ENCODE measurements at places on chromosomes 1 and 21. TPM values are rescaled to one million over a fixed set of nuclear protein-coding genes. Genes with fewer than 3 reads are reported as not detected.
A peak's percentile ranks its signal among the peaks of the same experiment; 100 is the strongest.

GRCh38 chr21:37618081-37618480 lies 251.5 kb downstream of the DYRK1A start:
- no peak for DNase-seq

DNA sequence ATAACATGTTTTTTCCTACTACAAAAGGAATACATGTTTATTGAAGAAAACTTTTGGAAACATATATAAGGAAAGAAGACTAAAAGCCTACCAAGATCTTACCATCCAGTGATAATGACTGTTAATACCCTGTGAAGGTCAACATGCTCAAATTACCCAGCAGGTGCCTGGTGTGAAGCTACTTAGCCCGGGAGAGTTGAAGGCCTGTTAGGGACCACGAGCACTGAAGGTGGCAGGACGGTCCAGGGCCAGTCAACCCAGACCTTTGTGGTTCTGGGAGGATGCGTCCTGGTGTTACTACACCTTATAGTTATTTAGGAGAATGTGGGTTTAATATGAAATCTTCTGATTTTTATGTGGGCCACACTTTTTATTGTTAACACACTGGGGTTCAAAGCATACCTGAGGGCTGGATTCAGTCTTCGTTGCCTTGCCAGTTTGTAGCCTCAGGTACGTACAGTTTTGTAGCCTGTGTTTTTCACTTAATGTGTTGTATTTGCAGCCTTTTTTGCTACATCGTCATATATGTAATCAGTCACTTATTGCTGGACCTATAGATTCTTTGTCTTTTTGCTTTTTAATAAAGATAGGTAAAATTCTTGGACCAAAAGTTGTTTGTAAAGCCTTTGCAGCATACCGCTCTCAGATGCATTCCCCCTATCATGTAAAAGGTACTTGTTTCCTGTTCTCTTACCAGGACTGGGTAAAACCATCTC lies 9.8 kb downstream of the ITSN1 start:
- DNase-seq, result no peak

GRCh38 chr1:167748906-167749305 lies 27.1 kb downstream of the MPZL1 start:
- no peak for DNase-seq

DNA sequence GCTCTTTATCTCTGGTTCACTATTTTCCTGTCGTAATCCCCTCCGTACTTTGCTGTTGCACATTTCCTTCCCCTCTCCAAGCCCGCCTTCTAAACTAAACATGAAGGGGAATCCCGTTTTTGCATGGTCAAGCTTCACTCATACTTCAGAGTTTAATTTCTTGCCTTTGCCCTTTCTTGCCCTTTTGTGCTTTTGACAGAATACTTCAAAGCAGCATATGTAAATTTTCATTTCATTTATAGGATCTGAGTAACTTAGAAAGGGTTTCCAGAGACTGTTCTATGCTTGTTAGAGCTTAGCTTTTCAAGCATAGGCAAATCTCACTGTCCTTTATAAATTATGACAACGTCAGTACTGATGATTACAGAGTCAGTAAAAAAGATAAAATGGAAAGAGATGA lies 27.7 kb downstream of the SPATA45 start:
- DNase-seq, result no peak

GRCh38 chr1:27365372-27366112 lies 1.2 kb downstream of the MAP3K6 start:
- peak; percentile 89 for DNase-seq

DNA sequence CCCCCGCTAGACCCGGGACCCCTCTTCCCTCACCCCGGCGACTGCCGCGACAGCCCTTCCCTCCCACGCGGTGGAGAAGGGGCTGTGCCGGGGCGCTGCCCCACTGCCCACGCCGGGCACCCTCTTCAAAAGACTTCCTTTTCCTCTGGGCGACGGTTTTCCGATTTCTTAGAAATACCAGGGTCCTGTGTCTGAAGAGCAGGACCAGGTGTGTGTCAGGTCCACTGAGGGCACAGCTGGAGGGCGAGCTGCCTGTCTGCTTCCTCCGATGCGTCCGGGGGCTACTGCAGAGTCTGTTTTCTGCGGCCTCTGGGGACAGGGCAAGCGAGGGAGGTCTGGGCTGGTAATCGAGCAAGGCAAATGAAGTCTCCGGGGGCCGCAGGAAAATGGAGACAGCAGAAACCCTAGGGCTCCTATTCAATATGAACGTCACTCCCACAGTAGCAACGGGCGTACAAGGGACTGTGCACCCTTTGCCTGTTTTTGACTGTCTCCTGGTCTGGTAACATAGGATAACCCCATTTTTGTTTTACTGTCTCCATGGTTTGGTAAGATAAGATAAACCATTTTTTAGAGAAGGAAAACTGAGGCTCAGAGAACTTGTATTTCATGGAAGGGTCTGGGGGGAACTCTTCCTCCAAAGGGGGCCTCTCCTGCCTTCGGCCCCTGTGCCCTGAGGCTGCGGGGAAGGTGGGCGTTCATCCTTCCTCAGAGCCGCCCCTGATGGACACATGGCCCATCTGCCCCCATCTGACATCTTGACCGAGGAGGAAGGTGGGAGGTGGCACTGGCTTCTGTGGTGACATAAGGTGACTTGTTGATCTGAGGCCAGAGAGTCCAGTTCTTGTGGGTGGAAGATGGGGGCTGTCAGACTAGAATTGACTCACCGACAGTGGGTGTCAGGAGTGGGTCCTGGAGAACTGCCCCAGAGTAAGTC lies 970 bp downstream of the TNFRSF1B start:
- no peak for DNase-seq

GRCh38 chr1:96520579-96520947 lies 201.0 kb upstream of the PTBP2 start:
- no peak for DNase-seq

DNA sequence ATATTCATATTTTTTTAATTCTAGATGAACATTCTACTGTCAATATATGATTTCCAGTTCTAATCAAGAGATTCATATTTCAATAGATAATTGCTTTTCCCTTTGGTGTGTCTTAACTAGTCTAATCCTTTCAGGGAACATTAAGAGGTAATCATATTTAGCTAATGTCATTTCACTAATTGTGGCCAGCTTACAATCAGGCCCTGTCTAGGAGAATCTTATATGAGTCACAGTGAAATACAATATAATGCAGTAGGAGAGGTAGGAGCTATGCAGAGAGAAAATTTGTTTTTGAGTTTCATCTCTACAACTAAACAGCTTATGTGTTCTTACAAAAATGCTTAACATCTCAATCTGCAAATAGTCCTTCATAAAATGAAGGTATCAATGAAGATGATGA lies 85.9 kb downstream of the DPYD start:
- DNase-seq, result no peak

GRCh38 chr1:30310966-30311742 lies 412.2 kb downstream of the MATN1 start:
- no peak for DNase-seq

GRCh38 chr1:155130272-155131006 lies 2.8 kb downstream of the EFNA1 start:
- DNase-seq, result no peak

DNA sequence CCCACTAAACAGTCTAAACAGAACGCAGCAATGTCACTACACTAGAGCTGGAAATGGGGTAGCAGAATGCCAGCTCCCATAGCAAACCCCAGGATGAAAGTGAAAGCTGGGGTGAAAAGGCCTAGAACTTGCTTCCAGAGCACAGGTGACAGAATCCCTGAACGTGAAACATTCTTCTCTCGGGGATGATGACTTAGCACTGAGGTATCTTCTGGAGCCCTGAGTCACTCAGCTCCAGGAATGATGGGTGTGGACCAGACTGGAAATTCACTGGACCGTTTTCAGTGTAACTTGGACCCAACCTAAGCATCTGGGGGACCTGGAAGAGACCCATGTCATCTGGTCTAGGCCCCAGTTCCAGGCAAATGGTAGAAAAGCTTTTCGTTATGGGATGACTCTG lies 108.9 kb downstream of the CDC7 start:
- no peak for DNase-seq

DNA sequence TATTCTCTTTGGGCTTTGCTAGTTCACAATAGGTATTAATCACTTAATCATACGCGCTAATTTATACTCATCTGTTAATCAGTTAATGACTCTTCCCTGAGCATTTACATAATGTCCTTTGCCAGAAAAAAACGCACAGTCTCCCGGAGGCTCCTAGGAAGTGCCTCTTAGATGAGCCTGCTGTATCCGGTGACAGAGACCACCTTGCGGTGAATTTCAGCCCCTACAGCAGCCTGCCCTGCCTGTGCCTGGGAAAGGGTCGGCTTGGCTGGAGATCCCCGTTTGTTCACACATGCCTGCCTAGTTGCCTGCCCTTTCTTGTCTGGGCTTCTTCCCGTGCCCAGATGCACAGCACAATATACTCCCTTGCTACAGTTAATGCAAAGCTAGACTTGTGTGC lies 152.9 kb downstream of the ZBTB18 start:
- DNase-seq, result no peak

The CHD5 gene
- total RNA-seq, result 0.25 TPM

The BOLA1 gene
- total RNA-seq, result 14.1 TPM

The OR2L3 gene
- not detected for total RNA-seq

The IFI16 gene
- 14.9 TPM for total RNA-seq

The OR2L13 gene
- total RNA-seq, result not detected

The MROH7 gene
- 7.0 TPM for total RNA-seq

Data from psoas muscle (tissue), 8 donors.